ENCODE measurements at places on chromosomes 1 and 21.

DNA sequence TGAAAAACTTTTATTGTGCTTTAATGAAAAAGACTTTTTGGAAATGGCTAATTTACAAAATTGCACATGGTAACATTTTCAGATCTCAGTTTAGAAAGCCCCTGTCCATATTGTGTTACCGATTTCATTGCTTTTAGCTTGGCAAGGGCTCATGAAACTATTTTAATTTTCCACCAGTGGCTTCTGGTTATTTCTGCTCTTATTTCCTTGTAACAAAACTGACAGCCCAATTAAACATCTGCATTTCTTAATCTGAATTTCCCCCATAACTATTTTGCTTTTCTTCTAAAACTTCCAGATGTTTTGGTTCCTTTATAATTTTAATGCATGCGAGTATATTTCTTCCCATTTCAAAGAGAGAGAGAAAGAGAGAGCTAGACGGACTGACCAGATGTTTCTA lies 264.8 kb downstream of the PTPRC start:
- DNase-seq = no peak

DNA sequence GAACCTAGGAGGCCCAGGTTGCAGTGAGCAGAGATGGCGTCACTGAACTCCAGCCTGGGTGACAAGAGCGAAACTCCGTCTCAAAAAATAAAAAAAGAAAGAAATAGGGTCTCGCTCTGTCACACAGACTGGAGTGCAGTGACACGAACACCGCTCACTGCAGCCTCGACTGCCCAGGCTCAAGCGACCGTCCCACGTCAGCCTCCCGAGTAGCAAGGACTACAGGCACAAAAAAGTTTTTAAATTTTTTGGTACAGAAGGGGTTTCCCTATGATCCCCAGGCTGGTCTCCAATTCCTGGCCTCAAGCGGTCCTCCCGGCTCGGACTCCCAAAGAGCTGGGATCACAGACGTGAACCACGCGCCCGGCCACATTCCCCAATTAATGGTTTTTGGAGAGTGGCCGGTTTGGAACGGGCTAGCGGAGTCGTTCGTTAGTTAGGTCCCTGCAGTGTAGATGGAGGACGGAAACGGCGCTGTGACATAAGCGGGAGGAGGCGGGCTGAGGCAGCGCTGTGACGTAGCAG lies 611 bp upstream of the GUK1 start:
- DNase-seq = no peak

DNA sequence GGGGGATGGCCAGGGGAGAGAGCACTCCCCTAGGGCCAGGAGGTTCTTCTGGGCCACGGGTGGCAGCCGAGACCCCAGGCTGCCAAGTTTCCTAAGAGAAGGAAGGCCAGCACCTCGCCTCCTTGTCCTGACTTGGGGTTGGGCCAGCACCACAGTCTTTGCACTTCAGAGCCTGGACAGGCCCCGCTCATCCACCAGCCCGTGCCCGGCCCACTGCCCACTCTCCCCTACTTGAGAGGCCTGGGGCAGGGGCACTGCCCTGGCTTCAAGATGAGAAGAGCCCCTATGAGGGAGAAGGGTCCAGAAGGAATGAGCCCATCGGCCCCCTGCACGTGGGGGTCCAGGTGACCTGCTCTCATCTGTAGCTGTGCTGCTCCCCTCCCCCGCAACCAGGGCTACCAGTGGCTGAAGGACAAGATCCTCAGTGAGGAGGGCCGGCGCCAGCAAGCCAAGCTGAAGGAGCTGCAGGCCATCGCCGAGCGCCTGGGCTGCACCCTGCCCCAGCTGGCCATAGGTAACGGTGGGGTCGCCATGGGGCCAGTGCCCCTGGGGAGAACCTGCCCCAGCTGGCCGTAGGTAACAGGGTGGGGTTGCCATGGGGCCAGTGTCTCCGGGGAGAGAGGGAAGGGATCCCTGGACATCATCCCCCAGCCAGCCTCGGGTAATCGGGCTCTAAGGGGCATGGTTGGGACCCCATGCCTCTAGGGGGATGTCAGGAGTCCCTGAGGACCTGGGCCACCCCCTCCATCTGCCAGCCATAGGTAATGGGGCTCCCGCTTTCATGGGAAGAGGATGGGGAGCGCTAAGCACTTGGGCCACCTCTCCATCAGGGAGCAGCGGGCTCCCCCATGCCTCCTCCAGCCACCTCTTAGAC lies 50.8 kb downstream of the KCNAB2 start:
- DNase-seq = no peak

- DNase-seq = no peak
Measured at GRCh38 chr1:238592621-238593020, 701.9 kb upstream of the ZP4 start.

DNA sequence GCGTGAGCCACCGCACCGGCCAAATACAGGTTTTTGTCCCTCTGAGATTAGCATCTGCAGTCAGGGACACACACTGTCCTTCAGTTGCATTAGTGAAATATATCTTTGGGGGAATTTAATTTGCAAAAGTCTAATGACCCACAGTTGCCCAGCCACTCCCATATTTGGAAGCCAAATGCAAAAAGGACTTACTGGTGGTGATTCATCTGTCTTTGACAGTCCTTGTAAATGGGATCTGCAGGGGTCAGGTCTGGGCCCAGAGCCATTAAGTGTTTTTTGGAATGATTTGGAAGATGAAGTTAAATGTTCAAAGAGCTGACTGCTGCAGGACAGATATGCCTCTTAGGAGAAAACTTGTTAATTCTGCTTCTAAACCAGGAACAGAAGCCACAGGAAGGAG lies 44.6 kb upstream of the DNASE2B start:
- DNase-seq = no peak

All from amygdala (tissue), 56 donors.